Left ventricle myocardium inferior (tissue), 1 donor: ENCODE measurements at places on chromosomes 16 and 17. TPM values are rescaled to one million over a fixed set of nuclear protein-coding genes. Genes with fewer than 3 reads are reported as not detected.

CRISPLD2 gene
- total RNA-seq = 12.8 TPM

CASKIN1 gene
- 4.0 TPM for total RNA-seq

SLC16A11 gene
- total RNA-seq = 0.38 TPM

OR2C1 gene
- total RNA-seq = 0.22 TPM

CCL8 gene
- total RNA-seq = 0.41 TPM

TEX14 gene
- 0.19 TPM for total RNA-seq

EPN3 gene
- 19.9 TPM for total RNA-seq

NOTUM gene
- not detected for total RNA-seq

DNASE1 gene
- total RNA-seq = 7.7 TPM

GRCh38 chr16:84027625-84028024, 15.0 kb downstream of the SLC38A8 start:
- DNase-seq = no peak

GRCh38 chr16:80791411-80791810, 13.0 kb downstream of the CDYL2 start:
- DNase-seq = no peak

DNA sequence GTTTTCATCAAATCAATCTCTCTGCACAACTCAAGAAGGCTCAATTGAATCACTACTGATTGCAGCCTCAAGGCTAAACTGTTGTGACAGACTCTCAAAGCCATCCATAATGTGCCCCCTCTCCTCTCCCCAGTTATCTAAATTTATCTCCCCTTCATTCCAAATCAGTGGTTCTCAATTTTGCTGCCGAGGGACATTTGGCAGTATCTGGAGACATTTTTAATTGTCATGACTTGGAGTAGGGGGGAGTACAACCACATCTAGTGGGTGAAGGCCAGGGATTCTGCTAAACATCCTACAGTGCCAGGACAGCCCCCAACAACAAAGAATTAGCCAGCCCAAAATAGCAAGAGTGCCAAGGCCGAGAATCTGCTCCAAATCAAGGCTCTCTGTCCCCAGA, 9.1 kb downstream of the USP31 start:
- DNase-seq = no peak

DNA sequence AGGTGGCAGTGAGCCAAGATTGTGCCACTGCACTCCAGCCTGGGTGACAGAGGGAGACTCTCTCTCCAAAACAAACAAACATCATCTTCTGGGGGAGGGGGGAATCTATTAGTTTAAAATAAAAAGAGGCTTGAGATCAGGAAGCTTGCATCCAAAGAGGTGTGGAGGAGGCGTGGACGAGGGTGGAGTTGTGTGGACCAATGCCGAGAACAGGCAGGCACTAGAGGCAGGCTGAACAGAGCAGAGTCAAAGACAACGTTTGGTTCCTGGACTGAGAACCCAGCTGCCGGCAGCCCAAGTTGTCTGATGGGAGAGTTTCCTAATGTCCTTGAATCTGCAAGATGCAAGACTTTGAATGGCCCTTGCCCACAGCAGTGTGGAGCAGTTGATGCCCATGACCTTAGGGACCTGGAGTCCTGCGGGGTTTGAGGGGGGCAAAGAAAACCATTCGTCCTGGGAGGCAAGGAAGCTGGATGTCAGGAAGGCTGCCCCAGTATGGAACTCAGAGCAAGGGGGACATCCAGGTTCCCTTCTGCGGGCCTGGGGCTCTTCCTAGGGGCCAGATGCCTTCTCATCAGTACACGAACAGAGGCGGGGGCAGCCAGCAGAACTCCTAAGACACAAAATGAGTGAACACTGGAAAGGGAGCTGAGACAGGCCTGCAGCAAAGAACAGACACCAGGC, 9.2 kb downstream of the TBC1D16 start:
- no peak for DNase-seq

DNA sequence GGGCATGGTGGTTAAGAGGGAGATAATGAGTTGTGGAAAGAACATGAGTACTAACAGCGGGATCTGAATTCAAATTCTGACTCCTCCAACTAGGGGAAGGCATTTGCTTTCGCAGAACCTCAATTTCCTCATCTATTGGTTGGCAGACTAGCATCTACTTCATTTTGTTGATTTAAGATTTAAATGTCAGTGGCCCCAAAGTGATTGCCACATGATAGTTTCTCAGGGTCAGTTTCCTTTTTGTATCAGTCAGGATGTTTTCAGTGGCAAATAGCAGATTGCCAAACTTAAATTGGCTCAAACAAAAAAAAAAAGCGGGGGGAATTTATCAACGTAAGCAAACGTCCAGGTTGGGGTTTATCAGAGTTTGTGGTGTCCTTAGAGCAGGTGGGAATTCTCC, 25.1 kb upstream of the NOS2 start:
- DNase-seq = no peak

DNA sequence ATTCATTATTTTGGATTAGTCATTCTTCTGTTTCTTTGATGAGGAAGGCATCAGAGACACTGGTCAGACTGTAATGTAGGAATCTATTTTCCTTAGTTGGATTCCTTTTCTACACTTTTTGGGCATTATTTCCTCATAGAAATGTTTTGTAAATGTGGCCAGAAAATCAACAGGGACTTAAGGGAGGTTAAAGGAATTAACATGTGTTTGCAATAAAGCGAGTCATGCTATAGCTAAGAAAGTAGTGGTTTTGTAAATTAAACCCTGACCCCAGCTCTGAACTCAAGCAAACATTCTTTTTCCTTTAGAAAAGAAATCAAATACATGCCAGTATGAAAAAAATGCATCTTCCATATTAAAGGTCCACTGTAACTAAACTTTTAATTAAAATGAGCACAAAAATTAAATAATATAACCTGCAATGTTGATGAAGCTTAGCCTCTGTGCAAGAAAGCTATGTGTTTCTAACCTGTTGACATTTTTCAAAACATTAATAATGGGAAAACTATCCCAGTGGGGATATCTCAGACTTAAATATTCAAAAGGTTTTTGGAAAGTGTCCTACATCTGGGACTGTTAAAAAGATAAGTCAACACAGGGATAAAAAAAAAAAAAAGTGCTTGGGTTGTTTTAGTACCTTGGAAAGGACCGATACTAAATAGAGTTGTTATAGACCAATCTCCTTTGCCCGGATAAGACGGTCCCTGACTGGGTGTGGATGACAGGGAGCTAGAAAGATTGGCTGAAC, 428.0 kb downstream of the CA10 start:
- no peak for DNase-seq

- DNase-seq = no peak
These were observed 46.1 kb downstream of the ABCA8 start for GRCh38 chr17:68909066-68909465.

- no peak for DNase-seq
These were observed 112.4 kb downstream of the IRX3 start for GRCh38 chr16:54174201-54174600.

- DNase-seq = no peak
These were observed 10.2 kb downstream of the MYO19 start for GRCh38 chr17:36524428-36524876.

DNA sequence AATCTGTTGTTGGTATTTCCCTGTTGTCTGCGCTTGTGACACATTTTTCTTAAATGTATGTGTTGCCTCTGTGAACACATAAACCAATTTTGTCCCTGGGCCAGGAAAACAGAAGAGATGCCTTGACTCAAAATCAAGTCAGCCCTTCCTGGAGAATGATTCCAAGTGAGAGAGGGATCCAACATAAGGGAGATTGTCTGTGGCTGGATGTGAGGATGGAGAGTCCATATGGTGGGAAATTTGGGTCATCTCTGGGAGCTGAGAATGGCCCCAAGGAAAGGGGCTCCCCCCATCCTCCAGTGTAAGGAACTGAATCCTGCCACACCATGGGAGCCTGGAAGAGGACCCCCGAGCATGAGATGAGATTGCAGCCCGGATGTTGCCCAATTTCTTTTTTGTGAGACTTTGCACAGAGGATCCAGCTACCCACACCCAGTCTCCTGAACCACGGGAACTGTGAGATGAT, 13.5 kb downstream of the CRYM start:
- DNase-seq = no peak

GRCh38 chr17:80017226-80018010, 18.3 kb downstream of the TBC1D16 start:
- DNase-seq = no peak

DNA sequence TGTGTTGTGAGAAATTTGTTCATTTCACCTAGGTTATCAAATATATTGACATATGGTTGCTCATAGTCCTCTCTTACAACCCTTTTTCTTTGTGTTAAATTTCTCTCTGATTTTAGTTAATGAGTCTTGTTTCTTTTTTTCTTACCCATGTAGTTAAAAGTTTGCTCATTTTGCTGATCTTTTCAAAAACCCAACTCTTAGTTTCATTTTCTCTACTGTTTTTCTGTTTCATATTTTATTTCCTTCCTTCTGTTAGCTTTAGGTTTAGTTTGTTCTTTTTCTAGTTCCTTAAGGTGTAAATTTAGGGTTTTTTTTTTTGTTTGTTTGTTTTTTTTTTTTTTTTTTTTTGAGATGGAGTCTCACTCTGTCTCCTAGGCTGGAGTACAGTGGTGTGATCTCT, 42.4 kb downstream of the CEP112 start:
- DNase-seq = no peak

DNA sequence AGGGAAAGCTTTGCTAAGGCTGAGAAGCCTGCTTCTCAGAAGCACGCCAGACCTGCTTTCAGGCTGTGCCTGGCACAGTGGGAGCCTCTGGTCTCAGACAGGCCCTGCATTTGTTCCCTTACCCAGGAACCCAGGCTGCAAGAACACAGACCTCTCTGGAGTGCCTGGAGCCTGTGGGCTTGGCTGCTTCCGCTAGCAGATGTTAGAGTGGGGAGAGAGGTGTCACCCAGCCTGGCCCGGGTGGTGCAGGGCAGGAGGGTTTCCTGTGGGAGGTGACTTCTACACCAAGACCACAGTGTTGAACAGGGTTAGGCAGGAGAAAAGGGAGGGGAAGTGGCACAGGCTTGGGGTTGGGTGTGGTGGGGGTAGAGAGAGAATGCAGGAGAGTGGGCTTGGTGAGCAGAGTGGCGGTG, 35.8 kb upstream of the ADGRG1 start:
- DNase-seq = no peak

DNA sequence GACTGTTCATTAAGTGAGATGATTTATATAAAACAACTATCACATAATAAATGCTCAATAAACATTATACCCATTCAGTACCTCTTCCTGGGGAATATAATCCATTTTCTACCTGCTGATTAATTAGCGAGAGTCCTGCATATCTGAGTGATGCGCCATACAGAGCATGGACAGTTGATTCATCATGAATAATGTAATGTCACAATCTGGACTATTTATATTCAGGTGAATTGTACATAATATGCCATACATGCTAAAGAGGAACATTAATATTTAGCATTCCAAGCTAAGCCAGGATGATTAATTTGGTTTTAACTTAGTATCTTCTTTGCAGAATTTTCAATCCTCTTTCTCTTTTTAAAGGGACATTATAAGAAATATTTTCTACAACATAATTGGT, 362.0 kb upstream of the XYLT1 start:
- DNase-seq = no peak

DNA sequence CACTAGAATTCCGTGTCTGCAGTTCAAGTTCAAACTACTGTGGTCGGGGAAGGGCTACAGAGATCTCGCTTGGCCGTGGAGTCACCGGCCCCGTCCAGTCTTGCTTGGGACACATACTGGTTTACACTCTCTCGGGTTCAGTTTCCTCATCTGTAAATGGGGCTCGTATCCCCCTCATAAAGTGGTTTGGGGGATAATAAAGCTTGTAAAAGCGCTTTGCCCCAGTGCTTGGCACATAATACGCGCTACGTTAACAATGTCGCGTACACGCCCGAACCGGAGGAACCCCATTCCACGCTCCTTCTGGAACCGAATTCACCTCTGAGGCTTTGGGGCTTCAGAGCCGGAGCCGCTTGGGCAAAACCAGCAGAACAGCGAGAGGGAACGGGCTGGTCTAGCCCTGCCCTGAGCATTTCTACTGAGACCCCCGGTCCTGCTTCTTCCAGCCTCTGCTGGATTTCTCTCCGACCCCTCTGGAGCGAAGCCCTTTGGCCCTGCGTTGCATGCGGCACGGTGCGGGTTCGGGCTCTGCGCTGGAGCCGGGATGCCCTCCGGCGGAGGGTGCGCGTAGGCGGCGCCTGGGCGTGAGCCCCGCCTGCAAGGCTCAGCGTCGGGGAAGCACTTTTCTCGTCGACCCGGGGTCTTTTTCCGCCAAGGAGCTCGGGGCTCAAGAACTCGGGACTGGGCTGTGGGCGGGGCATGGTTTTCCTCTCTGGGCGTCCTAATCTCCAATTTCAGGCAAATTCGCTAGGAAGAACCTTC, 26.1 kb upstream of the HOXB13 start:
- no peak for DNase-seq

GRCh38 chr17:57269598-57270255, 13.4 kb downstream of the MSI2 start:
- DNase-seq = no peak
